ENCODE measurements at places on chromosomes 4 and X.

DNA sequence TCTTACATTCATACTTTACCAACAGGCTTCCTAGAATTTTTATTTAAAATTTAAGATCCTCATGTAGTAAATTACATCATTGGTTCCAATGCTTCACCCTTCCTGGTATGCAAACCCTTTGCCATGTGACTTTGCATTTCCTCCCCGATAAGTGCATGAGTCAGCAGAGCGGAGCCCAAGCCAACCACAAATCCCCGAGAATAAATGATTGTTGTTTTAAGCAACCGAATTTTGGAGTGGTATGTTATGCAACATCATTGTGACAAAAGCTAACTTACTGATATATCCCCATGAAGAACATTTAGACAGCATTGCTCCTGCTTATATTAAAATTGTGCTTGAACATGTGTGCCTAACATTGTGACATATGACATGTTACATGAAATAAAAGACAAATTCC is 199.4 kb upstream of the DDX53 start:
- DNase-seq = no peak

DNA sequence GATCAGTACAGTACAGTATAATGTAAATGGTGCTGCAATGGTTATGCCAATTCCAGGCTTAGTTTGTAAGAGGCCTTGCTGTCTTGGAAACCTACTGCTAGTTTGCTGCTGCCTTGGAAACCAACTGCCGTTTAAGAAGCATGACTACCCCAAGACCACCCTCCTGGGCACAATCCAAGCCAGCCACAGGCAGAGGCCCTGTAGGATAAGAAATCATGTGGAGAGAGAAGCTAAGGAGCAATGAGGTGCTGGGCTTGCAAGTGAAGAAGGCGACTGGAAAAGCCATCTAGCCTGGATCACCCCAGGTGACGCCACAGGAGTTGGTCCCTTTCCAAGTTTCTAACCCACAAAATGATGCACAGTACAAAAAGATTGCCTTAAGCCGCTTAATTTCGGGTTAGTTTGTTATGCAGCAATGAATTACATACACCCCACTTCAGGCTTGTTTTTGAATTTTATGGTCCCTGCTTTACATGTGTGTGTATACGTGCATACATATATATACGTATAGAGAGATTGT is 16.9 kb downstream of the ZFP42 start:
- no peak for DNase-seq

DNA sequence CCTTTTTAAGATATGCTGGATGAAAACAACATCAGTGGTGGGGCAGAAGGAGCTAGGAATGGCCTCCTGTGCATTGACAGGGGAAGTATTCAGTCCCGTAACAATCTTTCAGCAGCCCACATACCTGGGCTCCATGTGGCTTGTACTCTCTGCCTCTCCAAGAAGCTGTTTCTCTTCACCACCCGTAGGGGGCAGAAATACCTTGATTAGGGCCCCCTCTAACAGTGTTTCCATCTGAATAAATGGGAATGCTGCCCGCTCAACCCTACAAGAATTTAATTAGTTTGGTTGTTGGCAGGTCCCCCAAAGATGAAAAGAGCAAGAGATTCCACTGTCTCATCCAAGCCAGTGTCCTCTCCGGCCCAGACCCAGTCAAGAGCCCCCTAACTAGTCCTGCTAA is 155.2 kb downstream of the SMIM20 start:
- no peak for DNase-seq

DNA sequence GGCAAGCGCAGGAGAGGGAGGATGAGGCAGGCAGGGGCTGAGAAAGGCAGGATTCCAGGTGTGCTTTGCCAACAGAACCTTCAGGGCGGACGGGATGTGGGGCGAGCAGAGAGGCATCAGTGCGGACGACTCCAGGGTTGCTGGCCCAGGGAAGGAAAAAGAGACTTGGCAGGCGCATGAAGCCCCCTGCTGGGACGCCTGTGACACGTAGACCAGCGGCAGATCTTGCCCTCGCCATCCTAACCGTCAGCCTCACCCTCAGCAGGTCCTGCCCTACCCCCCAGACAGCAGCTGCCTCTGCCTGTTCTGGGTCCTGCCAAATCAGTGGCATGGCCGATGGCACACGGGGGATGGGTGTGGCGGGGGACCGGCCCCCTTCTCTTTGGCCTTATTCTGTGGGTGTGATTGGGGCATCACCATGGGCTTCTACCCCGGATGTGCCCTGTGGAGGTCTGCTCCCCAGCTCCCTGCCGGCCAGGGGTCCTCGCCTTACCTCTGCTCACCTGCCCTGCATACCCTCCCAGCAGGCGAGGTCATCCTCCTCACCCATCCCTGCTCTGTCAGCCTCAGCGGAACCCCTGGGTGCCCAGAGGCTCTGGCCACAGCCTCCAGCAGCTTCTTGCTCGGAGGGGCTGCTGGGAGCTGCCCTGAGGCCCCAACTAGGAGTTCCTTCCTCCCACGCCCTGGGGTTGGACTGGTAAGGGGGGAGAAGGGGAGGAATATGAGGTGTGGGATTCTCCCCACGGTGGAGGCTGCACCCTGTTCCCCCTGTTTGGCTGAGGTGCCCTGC is 2.9 kb upstream of the SH3BP2 start:
- no peak for DNase-seq

DNA sequence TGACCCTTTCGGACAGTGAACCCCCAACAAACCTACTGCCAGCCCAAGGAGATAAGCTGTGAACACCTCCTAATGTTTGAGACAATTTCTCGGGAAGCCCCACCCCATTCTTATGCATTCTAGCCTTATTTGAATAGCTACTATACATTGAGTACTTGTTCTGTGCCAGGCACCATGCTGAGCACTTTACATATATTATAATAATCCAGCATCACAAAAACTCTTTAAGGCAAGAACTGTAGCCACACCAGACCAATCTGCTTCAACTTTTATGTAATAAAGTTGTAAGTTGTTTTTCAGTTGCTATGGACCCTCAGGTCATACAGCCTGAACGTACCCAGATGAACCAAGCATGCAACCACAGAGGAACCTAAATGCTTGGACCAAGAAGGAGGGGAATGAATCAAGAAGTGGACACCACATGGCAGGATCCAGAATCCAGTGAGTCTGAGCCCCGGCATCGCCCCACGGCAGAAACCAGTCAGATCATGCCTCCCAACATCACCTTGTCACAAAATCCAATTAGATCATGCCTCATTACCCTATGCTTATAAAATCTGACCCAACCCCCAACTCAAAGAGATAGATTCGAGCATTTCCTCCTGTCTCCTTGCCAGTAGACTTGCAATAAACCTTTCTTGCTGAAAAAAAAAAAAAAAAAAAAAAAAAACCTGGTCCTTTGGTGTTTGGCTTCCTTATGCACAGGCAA is 225.0 kb downstream of the QDPR start:
- no peak for DNase-seq

GRCh38 chrX:152573866-152574265 is 63.8 kb upstream of the GABRQ start:
- DNase-seq = no peak

GRCh38 chr4:154435895-154436294 is 55.7 kb downstream of the DCHS2 start:
- no peak for DNase-seq

DNA sequence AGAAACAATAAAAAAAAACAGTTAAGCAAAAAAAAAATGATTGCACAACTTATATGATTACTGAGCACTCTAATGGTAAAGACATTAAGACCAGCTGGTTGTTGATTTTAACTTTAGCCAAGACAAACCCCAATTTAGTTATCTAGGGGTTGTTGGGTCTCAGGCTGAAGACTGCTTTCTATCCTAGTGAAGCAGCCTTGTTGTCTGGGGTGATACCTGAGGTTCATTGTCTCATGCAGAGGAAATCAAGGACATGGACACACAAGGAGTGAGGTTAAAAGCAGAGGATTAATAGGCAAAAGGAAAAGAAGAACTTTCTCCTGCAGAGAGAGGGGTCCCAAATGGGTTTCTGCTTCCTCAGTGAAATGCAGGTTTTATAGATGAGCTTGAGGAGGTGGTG is 40.0 kb upstream of the CYP2U1 start:
- DNase-seq = no peak

DNA sequence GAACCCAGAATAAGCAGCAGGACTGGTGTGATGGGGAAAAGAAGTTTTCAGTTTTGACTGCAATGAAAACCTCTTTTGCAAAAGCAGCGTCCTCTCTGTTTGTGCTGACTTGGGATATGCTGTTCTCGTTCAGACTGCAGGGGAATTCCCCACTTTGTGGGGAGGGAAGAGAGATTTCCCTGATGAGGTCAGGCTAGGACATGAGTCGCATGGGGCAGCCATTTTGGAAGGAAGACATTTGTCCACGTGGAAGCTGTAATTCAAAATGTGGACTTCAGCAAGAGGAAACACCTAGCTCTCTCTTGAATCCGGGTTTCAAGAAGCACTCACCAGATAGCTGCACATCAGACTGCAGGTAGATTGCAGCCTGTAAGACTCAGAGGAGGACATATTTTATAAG is 39.3 kb downstream of the ING2 start:
- DNase-seq = no peak

DNA sequence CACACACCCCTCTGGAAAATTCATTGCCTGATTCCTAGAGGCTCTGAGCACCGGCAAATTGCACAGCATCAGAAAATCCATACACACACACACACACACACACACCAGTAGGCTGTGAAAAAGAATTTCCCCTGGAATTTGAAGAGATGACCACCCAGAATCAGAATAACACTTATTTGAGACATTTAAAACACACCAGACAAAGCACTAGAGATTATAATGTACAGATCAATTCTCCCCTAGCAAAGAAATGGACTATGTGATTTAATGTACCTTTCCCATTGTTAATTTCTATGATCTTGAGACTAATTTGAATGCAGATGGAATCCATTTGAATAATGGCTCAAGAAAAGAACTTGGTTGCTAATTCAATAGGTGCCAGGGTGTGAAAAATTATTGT is 399.3 kb downstream of the HNRNPD start:
- no peak for DNase-seq

GRCh38 chr4:6235901-6236640 is 33.6 kb upstream of the WFS1 start:
- no peak for DNase-seq

GRCh38 chr4:1366371-1367229 is 19.6 kb downstream of the UVSSA start:
- no peak for DNase-seq

Measured in memory B cell (primary cell).